ENCODE measurements at places on chromosomes 4 and X.

- DNase-seq = no peak
Measured at GRCh38 chr4:5571646-5572045, 136.7 kb downstream of the EVC2 start.

DNA sequence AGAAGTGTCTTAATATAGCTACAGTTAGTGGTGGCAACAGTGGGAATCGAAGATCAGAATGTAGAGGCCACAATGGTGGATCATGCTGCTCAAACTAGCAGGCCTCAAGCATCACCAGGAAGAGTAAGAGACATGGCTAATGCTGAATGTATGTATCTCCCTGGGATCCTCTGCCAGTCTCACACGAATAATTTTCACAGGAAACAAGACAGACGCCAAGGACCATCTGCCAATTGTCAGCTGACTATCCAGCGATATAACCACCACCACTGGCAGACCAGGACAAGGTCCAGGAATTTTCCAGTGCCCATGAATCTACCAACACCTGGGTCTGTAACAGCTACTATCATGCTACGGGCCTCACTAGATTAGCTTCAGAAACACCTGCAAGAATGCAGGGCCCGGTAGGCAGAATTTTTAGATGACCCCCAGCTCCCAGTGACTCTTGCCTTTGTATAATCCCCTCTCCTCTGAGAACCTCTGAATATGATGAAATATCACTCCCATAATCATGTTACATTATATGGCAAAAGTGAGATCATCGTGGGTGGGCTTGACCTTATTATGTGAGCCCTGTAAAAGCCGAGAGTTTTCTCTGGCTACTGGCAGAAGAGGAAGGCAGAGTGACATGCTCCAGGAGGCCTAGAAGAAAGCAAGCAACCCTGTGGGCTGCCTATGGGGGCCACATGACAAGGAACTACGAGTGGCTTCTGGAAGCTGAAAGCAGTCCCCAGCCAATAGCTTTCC is 429.8 kb downstream of the BCOR start:
- DNase-seq = no peak

GRCh38 chrX:115549008-115549407 is 12.0 kb upstream of the PLS3 start:
- DNase-seq = no peak

DNA sequence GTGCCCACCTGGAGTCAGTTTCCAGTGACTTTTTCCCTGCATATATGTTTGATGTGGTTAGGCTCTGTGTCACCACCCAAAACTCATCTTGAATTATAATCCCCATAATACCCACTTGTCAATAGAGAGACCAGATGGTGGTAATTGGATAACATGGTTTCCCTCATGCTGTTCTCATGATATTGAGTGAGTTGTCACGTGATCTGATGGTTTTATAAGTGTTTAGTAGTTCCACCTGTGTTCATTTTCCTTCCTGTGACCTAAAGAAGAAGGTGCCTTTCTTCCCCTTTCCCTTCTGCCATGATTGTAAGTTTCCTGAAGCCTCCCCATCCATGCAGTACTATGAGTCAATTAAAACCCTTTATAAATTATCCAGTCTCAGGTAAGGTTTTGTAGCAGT is 740.9 kb downstream of the ARAP2 start:
- no peak for DNase-seq

- DNase-seq = peak; percentile 67
Measured at GRCh38 chrX:357693-358471, 28.8 kb downstream of the PPP2R3B start.

- peak; percentile 17 for DNase-seq
Measured at GRCh38 chrX:85111347-85111746, 107.7 kb downstream of the APOOL start.

- no peak for DNase-seq
Measured at GRCh38 chr4:141413366-141413765, 192.7 kb downstream of the ZNF330 start.

DNA sequence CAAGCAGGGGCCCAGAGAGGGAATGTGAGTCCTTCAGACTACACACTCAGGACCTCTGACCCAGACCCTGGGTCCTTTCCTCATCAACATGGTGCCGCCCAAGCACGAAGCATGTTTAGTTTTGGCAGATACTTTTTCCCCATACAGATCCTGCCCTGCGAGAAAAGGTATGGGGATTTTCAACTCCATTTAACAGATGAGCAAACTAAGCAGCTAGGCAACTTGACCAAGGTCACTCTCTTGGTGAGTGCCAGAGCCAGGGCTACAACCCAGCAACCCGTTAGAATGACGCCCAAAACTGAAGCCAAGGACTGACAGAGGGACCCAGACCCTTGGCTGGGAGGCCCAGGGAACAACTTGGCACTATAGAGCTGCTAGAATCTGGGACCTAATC is 40.3 kb upstream of the MSX1 start:
- no peak for DNase-seq

DNA sequence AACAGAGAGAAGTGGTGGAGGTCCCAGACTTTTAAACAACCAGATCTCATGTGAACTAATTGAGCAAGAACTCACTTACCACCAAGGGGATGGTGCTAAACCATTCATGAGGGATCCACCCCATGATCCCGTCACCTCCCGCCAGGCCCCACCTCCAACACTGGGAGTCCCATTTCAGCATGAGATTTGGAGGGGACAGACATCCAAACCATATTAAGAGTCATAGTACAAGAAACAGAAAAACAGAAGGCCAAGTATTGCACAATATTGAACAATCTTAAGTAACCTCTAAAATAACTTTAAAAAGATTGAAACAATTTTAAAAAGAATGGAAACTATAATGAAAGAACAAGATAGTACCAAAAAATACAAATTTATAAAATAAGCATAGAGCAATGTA is 110.0 kb downstream of the CBR4 start:
- no peak for DNase-seq

DNA sequence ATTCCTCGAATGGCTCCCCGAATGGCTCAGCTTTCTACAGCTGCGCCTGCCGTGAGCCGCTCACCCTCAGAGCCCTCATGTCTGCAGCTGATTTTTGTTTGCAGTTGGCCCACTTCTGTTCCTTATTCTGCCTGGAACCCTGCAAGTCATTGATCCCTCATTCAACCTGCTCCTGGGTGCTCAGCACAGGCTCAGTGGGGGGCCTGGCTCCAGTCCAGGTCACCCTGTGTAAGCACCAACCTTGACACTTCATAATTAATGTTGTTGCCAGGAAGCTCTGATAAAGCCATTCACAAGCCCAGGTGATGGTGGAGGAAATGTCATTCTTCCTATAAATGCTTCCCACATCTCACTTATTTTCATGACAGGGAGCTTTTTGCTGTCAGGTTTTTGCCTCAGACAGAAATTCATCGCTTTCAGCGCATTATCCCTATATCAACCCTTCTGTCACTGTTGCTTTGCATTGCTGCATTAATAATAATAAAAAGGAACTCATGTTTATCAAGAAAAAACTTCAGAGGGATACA is 85.7 kb downstream of the F11 start:
- no peak for DNase-seq

DNA sequence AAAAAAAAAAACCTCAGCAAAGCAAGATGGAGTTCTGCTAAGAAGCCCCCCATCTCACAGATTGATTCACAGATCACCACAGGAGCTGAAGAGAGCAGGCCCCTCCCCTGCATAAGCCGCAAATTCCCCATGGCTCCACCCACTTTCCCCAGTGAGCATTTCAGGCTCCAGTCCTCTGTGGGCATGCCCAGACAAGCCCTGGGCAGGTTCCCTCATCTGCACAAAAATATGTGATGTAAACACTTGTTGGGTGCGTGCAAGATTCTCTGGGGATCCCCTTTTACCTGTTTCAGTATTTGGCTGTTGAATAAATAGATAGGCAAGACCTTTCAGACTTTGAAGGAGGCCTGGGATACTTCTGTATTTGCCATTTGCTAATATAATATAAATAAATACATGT is 514.3 kb downstream of the PCDH7 start:
- DNase-seq = no peak

- DNase-seq = no peak
Measured at GRCh38 chrX:38482183-38482582, 79.2 kb upstream of the TSPAN7 start.
